Mononuclear cell (primary cell): ENCODE measurements at places on chromosomes 2 and 18. TPM values are rescaled to one million over a fixed set of nuclear protein-coding genes. Genes with fewer than 3 reads are reported as not detected.

Gene SPC25
- total RNA-seq = 1.3 TPM

Gene FOXI3
- total RNA-seq = not detected

Gene LINC00305
- total RNA-seq = not detected

Gene GPR17
- total RNA-seq = not detected

Gene FBXO36
- 1.0 TPM for total RNA-seq

Gene OST4
- total RNA-seq = 222 TPM

Gene KANSL1L
- total RNA-seq = 15.4 TPM

Gene C2orf66
- total RNA-seq = not detected

Gene IL1RL2
- 0.31 TPM for total RNA-seq

Gene DLX2
- total RNA-seq = not detected

Gene SULT1C4
- total RNA-seq = 0.21 TPM

Gene ACTR2
- 86.1 TPM for total RNA-seq

Gene CD226
- total RNA-seq = 64.1 TPM

Gene MFSD2B
- 1.5 TPM for total RNA-seq

Gene NYAP2
- 0.10 TPM for total RNA-seq

Gene MC5R
- not detected for total RNA-seq

Gene NLRC4
- total RNA-seq = 3.0 TPM

Gene PSMA8
- 0.42 TPM for total RNA-seq

Gene PDCD1
- total RNA-seq = 2.0 TPM

Gene CLEC4F
- total RNA-seq = 0.21 TPM

Gene ALPG
- total RNA-seq = not detected

Gene TEKT4
- total RNA-seq = not detected

Gene LCT
- total RNA-seq = 0.10 TPM

Gene CFAP53
- not detected for total RNA-seq

Gene ARHGEF33
- total RNA-seq = under 0.01 TPM

Gene UGT1A10
- not detected for total RNA-seq

Gene CXCR4
- total RNA-seq = 1,915 TPM

Gene CCDC74B
- total RNA-seq = 0.10 TPM

Gene NEMP2
- 6.8 TPM for total RNA-seq

Gene TXNDC2
- 0.10 TPM for total RNA-seq

Gene ZAP70
- 137 TPM for total RNA-seq

Gene EFHD1
- total RNA-seq = 0.42 TPM

Gene TAF1B
- 13.7 TPM for total RNA-seq

Gene MLPH
- not detected for total RNA-seq

Gene AGBL5
- 8.9 TPM for total RNA-seq

Gene CDH2
- not detected for total RNA-seq

Gene MAP3K2
- 153 TPM for total RNA-seq

Gene TUBA3D
- not detected for total RNA-seq
